ENCODE measurements at places on chromosomes 11 and 22.

DNA sequence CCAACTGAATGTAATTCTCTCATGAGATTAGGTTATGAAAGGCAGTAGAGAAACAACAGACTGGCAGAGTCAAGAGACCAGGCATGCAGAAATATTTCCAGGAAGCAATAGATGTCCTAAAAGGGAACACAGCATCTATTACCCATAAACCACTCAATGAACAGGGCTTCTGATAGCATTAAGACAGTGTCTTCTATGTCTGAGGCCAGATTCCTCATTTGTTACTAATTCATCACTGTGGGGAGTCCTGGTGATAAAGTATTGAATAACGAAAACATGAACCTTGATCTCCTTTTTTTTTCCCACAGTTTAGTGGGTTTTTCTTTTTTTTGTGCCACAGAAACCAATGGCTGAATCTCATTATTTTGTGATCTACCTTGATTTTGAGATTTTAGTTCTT lies 339.0 kb downstream of the METTL15 start:
- DNase-seq, result no peak

GRCh38 chr11:1767399-1768140 lies 3.8 kb upstream of the CTSD start:
- DNase-seq, result no peak

DNA sequence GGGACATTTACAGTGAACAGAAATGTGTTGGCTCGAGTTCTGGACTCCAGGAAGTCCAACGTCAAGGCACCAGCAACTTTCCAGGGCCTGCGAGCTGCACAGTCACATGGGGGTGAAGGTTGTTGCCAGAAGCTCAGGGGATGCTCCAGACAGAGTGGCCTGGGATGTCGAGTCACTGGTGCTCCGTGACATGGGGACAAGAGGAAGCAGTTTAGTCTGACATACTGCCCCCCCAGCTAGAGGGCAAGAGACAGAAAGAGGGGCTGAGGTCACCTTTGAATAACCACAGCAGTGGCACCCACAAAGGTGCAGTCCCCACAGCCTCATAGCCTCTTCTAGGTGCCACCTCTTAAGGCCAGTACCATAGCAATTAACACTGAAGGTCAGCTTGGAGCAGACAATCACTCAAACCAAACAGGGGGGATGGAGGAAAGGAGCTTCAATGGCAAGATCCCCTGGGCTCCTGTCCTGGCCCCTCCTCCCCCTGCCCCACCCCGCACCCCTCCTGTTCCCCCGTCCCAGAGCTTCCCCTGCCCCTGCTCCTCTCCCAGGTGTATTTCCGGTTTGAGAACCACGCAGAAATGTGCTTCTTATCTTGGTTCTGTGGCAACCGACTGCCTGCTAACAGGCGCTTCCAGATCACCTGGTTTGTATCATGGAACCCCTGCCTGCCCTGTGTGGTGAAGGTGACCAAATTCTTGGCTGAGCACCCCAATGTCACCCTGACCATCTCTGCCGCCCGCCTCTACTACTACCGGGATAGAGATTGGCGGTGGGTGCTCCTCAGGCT lies 3.8 kb downstream of the APOBEC3D start:
- DNase-seq, result no peak

DNA sequence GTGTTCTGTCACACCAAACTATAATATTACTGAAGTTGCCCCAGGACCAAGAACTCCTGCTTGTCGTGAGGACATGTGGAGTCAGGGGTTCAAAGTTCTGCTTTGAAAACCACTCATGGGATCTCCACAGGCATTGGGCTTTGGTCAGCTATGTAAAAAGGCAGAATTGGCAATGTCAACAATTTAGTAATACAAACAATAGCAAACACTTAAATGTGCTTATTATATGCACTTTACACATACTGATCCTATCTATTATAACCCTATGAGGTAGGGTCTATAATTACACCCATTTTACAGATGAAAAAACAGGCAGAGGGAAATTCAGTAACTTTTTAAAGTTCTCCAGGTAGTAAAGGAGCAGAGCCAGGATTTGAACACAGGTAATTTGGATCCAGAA lies 94.6 kb downstream of the CCDC83 start:
- DNase-seq, result no peak

GRCh38 chr11:111659201-111660115 lies 57.2 kb downstream of the SIK2 start:
- no peak for DNase-seq
